ENCODE measurements at places on chromosomes 1 and 21. TPM values are rescaled to one million over a fixed set of nuclear protein-coding genes. Genes with fewer than 3 reads are reported as not detected.

DNA sequence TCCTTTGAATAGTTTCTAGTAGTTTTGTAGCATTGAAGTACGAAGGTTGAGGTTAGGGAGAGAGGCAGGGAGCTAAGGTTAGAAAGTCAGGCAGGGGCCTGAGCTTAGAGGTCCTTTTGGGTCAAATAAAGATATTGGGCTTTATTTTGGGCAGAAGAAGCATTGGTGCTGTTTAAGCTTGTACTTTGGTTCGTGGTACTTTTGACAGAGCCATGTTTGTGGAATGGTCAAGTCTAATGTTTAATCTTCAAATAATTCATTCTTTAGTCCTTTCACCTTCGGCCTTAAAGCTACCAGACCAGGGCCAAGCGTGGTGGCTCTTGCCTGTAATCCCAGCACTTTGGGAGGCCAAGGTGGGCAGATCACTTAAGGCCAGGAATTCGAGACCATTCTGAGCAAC lies 12.5 kb downstream of the FGGY start:
- DNase-seq: no peak

DNA sequence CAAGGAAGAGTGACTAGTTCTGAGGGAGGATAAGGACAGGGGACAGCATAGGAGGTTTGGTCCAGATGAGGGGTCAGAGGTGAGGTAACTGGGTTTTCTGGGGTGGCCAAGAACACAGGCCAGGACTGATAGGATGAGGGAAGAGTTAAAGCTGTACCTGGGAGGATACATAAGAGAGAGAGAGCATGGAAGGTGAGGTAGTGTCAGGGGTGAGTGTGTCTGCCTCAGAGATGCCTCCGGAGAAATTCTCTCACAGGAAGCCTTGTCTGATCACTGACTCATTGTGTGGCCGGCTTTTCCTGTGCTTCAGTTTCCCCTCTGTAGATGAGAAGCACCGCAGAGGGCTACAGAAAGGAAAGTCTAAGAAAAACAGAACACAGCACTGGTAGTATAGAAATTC lies 40.2 kb downstream of the FASLG start:
- no peak for DNase-seq

GRCh38 chr21:26965040-26965906 lies 1.6 kb downstream of the ADAMTS5 start:
- DNase-seq: no peak

DNA sequence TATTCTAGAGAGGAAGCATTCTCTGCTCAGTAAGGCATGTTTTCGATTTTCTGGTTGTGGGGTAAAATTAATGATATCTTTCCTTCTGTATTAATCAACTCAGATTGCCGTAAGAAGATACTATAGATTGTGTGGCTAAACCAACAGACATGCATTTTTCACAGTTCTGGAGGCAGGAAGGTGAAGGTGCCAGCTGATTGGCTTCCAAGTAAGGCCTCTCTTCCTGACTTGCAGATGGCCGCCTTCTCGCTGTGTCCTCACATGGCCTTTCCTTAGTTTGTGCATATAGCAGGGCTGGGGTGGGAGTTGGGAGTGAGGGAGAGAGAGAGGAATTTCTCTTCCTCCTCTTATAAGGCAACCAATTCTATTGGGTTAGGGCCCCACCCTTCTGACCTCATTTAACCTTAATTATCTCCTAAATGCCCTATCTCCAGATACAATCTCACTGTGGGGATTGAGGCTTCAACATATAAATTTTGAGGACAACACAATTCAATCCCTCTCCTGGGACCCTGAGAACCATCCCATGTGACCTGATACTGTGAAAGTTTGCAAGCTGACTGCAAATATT lies 52.3 kb upstream of the MRPS6 start:
- no peak for DNase-seq

DNA sequence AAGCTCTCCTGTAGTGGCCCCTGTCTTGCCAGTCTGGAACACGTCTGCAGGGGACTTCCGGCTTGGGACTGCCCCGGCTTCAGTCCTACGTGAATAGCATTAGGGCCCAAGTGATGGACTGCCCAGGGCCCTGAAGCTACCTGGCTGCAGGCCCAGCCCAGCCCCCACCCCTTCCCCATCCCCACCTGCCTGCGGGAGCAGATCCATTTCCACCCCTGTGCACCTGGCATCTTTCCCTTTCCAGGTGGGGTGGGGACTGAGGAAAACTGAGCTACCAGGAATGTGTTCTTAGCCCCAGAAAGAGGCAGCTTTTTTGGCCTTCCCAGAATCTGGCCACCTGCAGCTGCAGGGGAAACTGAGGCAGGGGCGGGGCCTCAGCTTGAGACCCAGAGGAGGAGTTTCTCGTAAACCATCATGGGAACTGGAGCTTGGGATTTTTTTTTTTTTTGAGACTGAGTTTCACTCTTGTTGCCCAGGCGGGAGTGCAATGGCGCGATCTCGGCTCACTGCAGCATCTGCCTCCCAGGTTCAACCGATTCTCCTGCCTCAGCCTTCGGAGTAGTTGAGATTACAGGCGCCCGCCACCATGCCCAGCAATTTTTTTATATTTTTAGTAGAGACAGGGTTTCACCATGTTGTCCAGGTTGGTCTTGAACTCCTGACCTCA lies 3.2 kb downstream of the EDN2 start:
- DNase-seq: no peak

DNA sequence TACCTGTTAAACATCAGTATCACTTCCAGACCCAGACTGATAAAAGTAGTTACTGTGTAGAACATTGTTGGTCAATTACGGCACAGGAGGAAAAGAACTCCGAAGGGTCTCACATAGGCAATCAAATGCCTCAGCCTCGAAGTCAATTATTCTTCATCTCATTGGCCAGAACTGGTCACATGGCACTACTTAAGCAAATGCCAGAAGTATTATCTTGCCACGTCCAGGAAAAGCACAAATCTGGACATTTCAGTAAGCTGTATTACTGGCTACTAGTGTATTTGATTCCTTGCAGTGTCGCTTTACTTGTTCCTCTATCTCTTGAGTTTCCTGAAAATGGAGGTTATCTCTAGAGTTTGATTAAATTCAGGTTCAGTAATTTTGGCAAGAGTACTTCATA lies 24.4 kb downstream of the DIO1 start:
- no peak for DNase-seq

DNA sequence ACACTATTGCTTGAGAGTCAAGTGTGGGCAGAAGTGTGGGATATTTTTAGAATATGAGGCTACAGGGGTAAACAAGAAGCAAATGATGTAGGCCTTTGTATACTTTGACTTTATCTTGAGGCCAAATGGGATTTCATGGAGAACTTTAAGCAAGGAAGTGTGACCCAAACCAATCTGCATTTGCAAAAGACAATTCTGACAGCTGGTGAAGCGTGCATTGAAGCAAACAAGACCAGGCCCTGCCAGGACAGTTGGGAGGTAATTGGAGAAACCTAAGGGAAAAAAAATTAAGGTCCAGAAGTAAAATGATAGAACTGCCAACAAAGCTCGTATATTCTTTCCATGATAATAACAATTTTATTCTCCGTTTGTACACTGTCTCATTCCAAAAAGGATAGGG lies 168.3 kb downstream of the TM2D1 start:
- DNase-seq: no peak

HTR1D gene
- total RNA-seq: 1.7 TPM

ATP6V1G3 gene
- not detected for total RNA-seq

CR1 gene
- not detected for total RNA-seq

COL9A2 gene
- 3.2 TPM for total RNA-seq

DDR2 gene
- total RNA-seq: 0.34 TPM

PPIAL4G gene
- total RNA-seq: not detected
